Activated CD8-positive, alpha-beta T cell treated with anti-CD3 and anti-CD28 coated beads for 36 hours (primary cell): ENCODE measurements at places on chromosomes 13 and 19. TPM values are rescaled to one million over a fixed set of nuclear protein-coding genes. Genes with fewer than 3 reads are reported as not detected.

- DNase-seq, result no peak
Observed at GRCh38 chr13:81171065-81171647, 830.2 kb upstream of the SPRY2 start.

DNA sequence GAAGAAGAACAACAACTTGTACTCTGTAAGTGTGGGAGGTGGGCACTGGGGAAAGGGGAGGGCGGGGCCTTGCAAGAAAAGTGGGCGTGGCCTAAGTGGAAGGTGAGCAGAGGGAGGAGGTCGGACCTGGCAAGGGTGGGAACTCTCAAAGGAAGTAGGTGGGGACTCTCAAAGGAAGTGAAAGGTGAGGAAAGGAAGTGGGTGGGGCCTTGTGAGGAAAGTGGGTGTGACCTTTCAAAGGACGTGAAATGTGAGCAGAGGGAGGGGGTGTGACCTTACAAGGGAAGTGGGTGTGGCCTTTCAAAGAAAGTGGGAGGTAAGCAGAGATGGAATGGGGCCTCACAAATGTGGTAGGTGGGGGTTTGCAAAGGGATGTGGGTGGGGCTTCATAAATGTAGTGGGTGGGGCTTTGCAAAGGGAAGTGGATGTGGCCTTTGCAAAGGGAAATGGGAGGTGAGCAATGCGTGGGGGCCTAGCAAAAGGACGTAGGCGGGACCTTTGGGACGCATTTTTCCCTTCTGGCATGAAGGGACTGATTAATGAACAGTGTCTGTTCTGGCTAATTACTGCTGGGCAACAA lies 25.9 kb downstream of the ACSBG2 start:
- peak; percentile 92 for DNase-seq

DNA sequence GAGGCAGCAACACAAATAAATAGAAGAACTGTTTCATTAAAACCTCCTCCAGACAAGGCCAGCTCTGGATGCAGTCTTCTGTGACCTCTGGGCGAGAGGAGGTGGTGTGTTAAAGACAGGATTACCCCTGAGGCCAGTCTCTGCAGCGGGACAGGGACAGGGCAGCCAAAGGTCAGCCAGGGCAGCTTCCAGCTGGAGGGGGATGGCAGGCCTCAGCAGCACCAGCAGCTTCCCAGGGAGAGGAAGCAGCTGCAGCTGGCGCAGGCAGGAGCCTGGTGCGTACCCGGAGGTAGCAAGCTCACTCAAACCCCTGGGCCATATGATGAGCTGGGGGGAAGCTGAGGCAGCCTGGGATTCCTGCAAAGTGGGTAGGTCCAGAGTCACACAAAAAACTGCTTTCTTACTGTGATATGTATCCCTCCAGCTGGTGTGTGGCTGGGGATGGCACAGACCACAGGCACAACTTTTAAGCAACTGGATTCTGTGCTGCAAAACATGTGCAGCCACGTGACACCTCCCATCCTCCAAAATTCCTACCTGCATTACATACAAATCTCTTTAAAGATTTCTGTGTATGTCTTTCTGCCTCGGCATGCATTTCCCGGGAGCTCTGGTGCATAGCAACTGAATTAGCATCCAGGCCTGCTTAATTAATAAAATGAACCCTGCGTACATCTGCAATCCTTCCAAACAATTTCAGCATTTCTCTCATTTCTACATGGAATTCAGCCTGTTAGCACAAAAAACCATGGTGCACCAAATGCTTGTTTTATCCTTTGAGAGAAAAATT lies 238.3 kb upstream of the MAB21L1 start:
- no peak for DNase-seq

DNA sequence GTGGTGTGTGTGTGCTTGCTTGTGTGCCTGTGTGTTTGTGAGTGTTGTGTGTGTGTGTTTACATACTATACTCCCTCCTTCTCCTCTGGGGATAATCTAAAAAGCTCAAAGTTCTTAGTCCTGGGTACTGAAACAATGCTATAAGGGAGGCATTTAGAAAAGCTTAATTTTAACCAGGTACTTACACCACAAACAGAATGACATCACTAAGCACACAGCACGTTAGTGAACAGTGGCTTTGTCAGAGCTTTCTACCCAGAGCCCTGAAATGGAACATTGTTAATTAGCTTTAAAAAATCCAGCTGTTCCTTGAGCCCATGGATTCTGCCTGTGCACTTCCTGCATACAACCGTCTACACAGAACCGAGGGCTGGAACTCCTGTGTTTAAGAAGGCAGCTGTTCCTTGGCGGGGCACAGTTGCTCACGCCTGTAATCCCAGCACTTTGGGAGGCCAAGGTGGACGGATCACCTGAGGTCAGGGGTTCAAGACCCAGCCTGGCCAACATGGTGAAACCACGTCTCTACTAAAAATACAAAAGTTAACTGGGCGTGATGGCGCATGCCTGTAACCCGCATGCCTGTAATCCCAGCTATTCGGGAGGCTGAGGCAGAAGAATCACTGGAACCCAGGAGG lies 69.6 kb upstream of the RNF113B start:
- no peak for DNase-seq

DNA sequence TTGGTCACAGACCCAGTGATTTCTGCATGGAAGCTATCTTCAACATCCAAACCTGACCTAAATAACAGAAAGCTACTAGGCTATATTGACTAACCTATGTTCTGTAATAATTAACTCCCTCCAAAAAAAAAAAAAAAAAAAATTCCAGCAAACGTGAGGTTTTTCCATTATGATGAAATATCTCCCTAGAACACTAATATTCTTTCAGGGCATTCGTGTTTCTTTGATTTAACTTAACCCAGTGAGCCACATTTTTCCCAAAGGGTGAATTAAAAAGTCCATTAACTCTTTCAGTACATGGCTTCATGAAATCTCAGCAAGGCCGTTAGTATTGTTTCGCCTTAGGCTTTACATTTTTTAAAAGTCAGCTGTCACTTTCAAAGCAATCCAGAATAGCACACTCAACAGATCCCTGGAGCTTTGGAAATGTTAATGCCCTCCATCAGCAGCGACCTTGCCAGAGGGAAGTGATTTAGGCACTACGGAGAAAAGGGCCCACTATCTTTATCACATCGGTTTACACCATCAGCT lies 175.8 kb downstream of the DCT start:
- no peak for DNase-seq

DNA sequence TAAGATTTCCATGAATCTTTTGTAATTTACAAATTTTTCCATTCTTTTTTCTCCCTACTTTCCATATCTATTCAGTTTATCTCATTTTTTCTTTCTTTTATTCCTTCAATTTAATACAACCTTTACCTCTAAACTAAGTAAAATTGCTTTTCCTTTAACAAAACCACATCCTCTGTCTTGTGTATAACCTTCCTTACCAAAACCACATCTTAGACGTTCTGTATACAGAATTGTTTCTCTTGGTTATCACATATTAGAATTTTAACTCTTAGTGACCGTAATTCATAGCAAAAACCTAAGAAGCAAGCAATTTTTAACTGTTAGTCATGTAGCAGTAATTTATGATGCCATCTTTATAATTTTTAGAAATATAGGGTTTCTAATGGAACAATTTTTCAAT lies 15.0 kb downstream of the PPP5C start:
- DNase-seq, result no peak

DNA sequence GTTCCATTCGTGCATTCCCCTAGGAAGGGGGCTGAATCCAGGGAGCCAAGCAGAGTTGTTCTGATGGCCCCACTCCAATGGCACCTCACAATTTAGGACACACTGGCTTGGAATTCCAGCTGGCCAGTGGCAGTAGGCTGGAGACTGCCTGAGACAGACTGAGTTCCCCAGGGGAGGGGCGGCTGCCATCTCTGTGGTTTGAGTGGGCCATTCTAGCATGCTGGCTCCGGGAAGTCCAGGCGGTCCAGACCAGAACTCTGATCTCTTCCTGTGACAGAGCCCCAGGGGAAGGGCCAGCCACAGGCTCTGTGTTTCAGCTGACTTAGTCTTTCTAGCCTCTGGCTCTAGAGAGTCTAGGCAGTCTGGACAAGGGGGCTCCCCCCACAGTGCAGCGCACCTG lies 29.5 kb upstream of the SLC7A1 start:
- DNase-seq, result no peak

DNA sequence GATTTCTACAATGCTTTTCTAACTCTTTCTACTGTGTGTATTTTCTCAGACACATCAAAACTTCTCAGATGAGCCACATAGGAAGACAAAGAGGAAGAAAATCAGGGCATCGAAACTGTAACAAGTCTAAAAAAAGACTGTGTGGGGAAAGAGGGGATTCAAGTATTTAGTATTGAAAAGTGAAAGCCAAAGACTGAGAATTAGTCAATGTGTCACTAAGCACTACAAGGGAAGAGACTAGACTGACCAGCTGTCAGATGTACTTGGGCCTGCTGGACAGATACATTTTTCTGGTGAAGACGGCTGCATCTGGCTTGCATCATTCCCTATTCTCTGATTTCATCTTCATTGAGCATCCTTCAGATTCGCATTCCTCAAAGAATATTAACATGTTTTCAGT lies 25.4 kb downstream of the COMMD6 start:
- no peak for DNase-seq

The PBX4 gene
- 13.8 TPM for total RNA-seq

- no peak for DNase-seq
Observed at GRCh38 chr13:32737111-32737571, 150.9 kb downstream of the PDS5B start.

The SIGLEC12 gene
- total RNA-seq, result 0.43 TPM

DNA sequence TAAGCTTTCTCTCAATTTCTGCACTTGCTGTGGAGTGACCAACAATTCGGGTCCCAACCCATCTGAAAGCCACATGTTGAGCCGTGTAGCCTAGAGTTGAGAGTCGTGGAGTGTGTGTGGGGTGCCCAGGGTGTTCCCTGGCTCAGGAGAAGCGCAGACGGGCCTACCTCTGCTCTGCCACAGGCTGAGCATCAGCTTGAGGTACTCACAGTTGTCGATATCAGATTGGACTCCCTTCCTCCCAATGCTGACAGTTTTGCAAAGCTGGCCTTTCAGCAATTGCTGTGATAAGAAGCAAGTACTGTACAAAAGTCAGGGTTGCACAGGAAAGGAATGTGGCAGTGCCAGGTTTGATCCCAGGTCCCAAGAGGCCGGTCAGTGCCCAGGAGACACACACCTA lies 133.4 kb upstream of the SPACA7 start:
- no peak for DNase-seq

DNA sequence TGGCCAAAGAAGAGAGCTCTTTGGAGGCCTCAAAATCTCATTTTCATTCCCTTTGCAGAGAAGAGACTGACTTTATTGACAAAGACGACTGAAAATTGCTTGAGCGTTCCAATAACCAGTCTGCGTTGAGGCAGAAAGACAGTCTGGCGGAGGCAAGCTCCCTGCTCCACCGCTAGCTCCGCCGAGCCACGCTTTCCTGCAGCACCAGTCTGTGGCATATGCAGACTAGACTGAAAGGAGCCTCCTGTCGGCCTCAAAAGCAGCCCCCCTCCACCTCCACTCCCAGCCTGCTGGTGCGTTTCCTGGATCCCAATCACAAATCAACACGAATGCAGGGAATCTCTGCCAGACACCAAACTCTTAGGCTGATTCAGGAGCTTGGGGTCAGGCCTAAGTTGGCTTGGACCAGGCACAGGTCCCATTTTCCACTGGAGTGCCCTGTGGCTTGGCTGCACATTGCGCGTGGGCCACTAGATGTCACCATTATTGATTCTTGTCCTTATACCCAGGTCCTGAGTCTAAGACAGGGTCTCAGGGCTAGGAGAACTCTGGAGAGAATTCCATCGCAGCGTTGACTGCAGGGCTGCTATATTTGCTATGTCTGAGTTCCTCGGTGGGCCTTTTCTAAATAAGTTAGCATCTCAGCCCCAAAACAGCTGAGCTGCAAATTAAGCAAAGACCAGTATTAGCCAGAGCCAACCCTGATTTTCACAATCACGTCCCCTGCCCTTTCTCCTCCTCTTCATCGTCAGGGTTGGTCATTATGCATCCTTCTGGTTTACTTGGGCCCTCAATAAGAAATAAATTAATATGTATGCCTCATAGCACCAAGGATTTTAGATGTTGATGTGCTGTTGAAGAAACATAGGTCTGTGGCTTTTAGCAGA lies 5.2 kb upstream of the ZNF507 start:
- peak; percentile 72 for DNase-seq

- DNase-seq, result no peak
Observed at GRCh38 chr19:51187395-51188226, 37.3 kb upstream of the CD33 start.
